ENCODE measurements at places on chromosomes 2 and 18.

DNA sequence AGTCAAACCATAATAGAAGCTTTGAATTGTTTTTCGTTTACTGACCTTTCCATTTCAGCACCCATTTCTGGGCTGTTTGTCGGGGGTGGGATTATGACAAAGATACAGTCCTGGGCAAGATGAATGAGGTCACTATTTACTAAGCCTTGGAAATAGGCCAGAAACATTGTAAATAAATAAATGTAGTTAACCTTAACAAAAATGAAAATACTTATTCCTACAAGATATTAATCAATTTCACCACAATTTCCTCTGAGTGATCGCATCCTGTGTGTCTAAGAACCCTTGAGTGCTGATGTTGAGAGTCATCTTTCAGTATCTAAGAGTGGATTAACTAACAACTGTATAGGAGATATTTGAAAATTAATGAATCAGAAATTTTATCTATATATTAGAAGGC lies 14.0 kb downstream of the ITGA4 start:
- no peak for DNase-seq

GRCh38 chr2:101300164-101300563 lies 8.3 kb downstream of the RNF149 start:
- DNase-seq, result peak; percentile 34

- DNase-seq, result peak; percentile 69
These were observed 34.5 kb downstream of the FARP2 start for GRCh38 chr2:241390301-241391206.

GRCh38 chr2:192087398-192087958 lies 107.3 kb downstream of the TMEFF2 start:
- DNase-seq, result no peak

DNA sequence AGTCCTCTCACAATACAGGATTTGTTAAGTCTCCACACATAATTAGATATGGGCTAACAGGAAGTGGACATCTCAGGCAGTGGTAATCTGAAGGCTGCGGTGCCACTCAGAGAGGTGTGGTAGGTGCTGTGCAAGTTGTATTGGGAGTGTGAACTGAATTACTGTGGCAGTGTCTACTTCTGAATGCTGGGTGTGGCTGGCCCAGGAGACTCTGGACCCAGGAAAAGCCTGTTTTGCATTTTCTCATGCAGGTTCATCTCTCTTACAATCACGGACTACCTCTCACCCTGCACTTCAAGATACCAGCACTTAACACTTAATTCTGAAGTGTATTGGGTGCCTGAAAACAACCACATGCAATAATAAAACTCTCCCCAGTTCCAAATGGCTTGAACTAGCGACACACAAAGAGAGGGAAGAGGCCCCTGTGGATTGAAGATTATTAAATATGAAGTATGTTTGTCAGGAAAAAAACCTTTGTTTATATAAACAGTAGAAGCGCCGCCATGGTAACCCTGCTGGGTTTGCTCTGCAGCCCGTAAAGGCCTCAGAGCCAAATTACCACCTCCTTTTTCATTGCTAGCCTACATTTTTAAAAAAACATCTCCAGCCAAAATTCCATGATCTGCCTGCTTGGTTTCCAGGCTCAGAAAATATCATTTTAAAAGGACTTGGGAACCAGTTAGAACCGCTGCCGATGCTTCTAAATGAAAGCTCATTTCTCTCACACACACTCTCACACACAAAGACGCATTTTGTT lies 77.5 kb downstream of the GFPT1 start:
- DNase-seq, result no peak

GRCh38 chr2:45681675-45682074 lies 30.2 kb downstream of the PRKCE start:
- DNase-seq, result peak; percentile 59

GRCh38 chr2:31831585-31831984 lies 179.2 kb downstream of the MEMO1 start:
- no peak for DNase-seq
